ENCODE measurements at places on chromosomes 1 and 21.

- DNase-seq, result peak; percentile 30
These were observed 525.1 kb downstream of the LMO4 start for GRCh38 chr1:87853576-87854351.

DNA sequence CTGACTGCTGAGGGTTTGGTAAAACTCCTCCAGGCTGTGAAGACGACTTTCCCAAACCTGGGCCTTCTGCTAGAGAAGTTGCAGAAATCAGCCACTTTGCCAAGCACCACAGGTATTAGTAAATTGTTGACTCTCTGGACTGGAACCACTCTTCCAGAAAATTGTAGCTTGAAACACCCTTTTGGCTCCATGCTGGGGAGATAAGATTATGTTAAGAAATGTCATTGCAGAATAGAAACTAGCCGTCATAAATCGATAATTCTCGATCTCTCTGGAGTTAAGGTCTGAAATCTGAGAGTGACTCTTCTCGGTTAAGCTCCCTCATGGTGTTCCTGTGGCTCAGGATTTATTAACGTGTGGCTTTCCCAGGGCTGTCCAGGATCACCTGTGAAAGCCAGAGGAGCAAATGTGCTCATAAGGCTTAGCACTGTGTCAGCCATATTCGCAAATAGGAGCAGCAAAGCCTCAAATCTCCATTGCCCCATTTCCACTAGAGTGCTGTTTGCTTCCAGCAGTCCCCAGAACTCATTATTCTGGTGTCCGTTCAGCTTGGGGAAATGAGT lies 54.6 kb downstream of the ZBTB40 start:
- no peak for DNase-seq

DNA sequence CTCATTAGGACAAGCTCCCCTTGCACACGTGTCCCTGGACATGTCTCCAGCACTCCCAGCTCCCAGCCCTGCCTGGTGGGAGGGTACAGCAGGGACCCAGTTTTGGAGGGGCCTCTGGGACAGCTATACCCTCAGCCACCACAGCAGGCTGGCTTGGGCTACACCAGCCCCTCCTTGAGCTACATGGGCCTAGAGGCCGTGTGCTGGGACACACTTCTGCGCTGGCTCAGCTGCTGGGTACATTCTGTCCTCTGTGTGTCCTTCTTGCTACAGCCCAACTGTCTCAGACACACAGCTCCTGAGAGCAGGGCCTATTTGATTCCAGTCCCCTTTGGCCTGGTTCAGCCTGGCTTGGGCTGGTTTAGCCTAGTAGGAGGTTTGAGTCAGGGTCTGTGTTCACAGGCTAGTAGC lies 26.7 kb downstream of the DMAP1 start:
- DNase-seq, result no peak

DNA sequence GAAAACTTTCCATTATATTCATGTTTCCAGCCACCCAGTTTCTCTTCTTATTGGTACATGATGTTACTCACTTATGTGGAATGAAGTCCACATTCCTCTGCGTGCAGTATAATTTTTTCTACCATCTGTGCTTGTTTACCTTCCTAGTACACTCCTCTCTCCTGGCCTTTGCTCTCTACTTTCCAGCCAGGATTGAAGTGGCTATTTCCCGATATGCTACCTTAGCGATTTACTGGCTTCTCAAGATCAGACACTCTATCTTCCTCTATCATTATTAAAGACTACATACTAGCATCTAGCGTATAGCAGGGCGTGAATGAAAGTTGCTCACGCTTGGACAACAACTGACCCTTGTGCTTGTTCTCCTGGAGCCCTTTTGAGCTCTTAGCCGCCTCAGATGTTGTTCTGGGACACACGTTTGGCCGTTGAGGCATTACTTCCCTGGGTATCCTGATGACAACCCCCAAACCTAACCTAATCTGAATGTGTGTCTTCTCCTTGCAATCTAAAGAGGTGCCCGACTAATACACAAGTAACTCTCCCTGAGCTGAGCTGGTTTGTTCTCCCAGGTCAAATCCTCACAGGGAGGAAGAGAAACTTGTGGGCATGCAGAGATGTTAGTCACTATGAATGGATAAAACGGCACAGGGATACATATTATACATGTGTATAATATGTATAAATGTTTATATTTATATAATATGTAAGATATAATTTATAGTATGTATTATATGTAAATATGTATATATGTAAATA lies 13.4 kb upstream of the MTARC2 start:
- DNase-seq, result no peak

GRCh38 chr1:167524651-167525050 lies 6.3 kb upstream of the CD247 start:
- DNase-seq, result no peak

GRCh38 chr1:173280899-173281660 lies 73.9 kb upstream of the TNFSF4 start:
- no peak for DNase-seq

GRCh38 chr1:182596934-182597333 lies 7.3 kb downstream of the RGS16 start:
- DNase-seq, result peak; percentile 41

GRCh38 chr1:118154220-118154619 lies 30.8 kb downstream of the SPAG17 start:
- no peak for DNase-seq

DNA sequence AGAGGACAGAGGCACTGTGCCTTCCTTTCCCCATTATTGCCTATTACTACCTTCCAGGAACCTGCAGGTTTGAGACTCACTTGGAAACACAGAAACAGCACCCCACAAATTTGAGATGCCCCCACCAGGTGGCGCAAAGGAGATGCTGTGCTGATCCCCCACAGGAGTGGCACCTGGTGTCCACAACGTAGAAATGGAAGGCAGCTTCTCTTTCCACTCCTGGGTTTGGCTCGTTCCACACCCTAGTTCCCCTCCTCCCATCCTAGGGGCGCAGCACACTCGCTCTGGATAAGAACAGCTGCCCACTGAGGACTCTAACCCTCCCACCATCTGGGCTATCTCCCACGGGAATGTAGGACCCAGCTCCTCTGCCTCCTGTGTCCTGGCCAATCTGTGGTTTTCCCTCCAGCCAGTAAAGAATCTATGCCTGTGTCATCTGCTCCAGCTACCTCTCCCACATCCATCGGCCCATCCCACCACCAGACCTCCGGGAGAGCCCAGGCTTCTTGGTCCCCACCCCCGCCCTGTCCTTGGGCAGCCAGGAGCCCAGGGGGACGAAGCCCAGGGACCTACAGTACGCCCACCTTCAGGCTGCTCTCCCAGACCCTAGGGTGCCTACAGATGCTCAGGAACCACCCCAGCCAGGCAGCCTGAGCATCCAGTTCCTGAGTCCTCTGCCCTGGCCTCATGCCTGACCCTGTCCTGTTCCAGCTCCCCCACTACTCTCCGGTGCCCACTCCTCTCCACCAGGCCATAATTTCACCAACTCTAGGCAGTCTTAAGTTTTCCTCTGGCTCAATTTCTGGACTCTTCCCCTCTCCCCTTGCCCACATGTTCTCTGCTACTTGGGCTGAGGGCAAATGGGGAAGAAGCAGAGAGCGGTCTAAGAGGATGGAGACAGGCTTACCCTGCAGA lies 549 bp downstream of the THBS3 start:
- DNase-seq, result peak; percentile 92

DNA sequence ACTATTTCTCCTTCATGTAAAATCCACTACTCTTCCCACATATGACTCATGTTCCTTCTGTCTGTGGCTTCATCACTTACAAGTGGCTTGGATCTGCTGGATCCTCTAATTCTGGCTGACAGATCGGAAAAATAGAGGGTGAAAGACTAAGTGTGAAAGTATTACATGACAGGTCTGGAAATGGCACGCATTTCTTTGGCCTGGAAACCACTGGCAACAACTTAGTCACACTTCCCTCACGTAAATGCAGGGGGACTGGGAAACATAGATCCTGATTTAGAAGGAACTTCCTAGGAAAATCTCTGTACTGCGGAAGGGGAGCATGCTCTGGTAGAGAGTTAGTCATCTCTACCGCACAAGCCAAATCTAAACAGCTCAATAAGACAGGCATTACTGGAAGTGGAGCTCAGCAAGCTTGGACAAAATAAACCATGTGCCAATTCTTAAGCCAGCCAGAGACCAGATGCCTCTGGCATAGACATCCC lies 305.4 kb upstream of the PTBP2 start:
- no peak for DNase-seq

DNA sequence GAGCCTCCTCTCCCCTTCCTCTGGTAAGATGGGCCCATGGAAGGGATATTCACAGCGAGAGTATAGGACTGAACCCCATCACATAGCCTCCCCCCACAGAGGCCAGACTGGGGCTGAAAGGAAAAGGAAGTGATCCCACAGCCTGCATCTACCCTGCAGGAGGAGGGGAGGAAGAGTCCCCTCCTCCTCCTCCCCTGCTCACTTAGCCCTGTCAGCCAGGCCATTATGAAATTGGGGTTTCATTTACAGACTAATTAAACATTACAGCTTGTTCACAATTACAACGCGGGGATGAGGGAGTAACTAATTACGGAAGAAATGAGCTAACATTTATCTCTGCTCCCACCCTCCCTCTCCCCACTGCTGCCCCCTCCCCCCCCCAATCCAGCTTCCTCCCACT lies 25.4 kb downstream of the DMAP1 start:
- no peak for DNase-seq

- DNase-seq, result no peak
These were observed 39.0 kb upstream of the CASZ1 start for GRCh38 chr1:10835421-10835820.

DNA sequence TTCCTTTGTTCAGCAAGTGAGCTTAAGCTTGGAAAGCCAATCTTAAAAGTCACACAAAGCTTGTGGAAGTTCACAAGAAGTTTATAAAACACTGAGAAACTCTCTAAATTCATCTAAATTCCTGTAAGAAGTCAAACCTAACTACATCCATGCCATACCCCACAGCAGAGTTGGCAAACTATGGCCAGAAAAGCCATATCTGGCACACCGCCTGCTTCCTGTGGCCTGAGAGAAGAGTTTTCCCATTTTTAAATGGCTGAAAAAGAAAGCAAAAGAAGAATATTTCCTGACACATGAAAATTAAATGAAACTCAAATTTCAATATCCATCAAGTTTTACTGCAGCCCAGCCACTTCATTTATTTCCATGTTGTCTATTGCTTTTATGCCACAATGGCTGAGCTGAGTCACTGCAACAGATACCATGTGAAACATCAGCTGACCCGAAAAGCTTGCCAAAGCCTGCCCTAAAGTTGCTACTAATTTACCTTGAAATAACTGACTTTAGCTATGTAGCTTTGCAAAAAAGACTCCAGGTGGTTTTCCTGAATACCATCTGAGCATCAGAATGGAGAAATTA lies 237.1 kb downstream of the SLC45A1 start:
- DNase-seq, result peak; percentile 63

GRCh38 chr1:110084227-110085078 lies 14.0 kb upstream of the ALX3 start:
- peak; percentile 11 for DNase-seq

GRCh38 chr1:46552357-46553237 lies 1.1 kb upstream of the KNCN start:
- no peak for DNase-seq

DNA sequence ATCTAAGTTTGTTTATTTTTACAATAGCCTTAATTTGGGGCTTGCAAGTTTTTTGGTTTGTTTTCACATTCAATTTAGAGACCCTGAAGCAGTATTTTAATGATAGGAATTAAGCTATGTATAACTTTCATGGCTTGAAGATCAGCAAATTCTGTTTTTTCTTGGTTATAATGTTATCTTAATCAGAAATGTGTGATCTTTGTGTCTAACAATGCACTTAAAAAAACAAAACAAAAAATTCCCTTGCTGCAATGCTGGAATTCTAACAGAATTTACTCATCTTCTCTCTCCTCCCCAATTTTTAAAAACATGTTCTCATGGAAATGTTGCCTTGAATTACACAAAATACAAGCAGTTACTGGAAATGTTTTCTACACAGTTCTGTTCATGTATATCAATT lies 113.1 kb downstream of the OLFML2B start:
- no peak for DNase-seq

DNA sequence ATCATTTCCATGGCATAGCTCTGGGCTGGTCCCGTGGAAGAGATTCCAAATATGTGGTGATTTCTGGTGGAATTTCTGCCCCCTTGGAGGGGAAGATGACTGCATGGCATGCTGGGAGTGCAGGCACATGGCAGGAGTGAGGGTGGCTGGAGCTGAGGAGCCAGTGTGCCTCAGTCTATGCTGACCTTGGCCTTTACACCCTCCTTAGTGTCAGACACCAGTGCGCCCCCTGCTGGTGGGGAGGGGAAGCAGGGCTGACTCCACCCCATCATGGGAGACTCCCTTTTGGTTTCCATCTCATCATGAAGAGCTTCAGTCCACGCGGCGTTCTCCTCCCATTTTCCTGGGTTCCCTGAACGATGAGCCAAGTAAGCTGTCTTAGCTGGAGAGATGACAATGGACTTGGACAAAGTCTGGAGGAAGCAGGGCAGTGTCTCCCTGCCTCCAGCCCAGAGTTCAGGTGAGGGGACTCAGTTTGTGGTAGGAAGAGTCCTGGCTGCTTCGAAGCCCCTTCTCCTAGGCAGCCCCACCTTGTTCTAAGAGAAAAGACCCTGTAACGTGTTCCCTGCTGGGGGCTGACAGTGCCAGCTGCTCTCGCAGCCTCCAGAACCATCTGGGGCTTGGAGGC lies 10.3 kb downstream of the ALX3 start:
- DNase-seq, result peak; percentile 80

- no peak for DNase-seq
These were observed 38.3 kb upstream of the BCL10 start for GRCh38 chr1:85314726-85315125.

- DNase-seq, result no peak
These were observed at the start of gene LPAR3 for GRCh38 chr1:84892705-84893618. LPAR3 (minus strand) TSS chr1:84893206; CDS start chr1:84866120, 27,086 bp downstream.

All from hematopoietic multipotent progenitor cell treated with erythropoietin and hydrocortisone succinate and interleukin-3 and kit ligand, for 8 days (in vitro differentiated cells).